ENCODE measurements at places on chromosomes 3 and 15. TPM values are rescaled to one million over a fixed set of nuclear protein-coding genes. Genes with fewer than 3 reads are reported as not detected.

DNA sequence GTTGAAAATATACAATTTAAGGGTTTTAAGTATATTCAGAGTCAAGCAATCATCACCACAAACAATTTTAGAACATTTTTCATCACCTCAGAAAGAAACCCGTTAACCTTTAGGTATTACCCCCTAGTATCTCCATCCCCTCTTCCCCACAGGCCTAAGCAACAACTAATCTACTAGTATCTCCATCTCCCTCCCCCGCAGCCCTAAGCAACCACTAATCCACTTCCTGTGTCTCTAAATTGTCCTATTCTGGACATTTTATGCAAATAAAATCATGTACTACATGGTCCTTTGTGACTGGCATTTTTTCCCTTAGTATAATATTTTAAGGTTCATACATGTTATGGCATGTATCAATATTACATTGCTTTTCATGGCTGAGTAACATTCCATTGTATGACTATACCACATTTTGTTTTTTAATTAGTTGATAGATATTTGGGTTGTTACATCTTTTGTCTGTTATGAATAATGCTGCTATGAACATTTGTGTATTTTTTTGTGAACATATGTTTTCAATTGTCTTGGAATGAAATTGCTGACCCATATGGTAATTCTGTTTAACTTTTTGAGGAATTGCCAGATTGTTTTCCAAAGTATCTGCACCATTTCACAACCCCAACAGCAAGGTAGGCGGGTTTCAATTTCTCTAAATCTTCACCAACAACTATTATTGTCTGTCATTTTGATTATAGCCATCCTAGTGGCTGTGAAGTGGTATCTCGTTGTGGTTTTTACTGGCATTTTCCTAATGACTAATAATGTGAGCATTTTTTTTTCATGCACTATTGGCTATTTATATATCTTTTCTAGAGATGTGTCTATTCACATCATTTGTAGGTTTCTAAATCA is 215.6 kb upstream of the CD96 start:
- H3K36me3 ChIP-seq = no peaks in the 10 kb centered on the region
- DNase-seq = no peak
- H3K4me1 ChIP-seq = peaks cover 7% of the 10 kb centered on the region
- no peaks in the 10 kb centered on the region for H3K27me3 ChIP-seq

Gene UCN2
- not detected for total RNA-seq

Gene PDHB
- 31.5 TPM for total RNA-seq

Gene FBXW12
- not detected for total RNA-seq

DNA sequence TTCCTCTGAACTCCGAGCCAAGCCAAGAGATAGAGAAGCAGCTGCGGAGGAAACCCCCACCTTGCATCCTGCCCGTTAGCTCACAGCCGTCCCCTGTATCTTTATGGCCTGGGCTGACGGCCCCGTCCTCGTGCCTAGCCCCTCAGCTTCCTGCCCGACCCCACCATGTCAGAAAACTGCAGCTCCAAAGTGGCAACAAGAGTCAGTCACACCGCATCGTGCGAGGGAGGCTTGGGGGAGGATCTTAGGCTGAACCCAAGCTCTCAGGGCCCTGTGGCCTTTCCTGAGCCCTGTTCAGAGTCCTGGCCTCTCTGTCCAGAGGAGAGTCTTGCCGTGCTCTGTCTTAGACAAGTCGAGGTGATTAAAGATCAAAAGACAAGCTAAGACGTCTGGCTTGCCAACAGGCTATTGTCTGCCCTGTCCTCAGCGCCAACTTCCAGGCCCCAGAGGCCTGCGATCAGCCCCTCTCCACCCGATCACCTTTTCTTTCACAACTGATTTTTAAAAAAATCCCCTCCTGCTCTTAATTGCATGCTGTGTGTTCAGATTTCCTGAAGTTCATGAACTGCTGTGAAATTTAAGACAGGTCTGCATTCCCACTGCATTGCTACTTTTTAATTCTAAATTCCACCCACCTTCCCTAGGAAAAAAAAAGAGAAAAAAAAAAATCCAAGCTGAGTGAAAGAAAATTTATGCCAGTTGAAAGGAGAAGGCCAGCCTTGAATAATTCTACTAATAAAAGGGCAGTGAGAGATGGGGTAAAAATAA is 89.7 kb upstream of the WNT5A start:
- H3K36me3 ChIP-seq = no peaks in the 10 kb centered on the region
- no peaks in the 10 kb centered on the region for H3K27me3 ChIP-seq
- H3K4me3 ChIP-seq = no peak overlapping the region
- H3K27ac ChIP-seq = no peak overlapping the region

DNA sequence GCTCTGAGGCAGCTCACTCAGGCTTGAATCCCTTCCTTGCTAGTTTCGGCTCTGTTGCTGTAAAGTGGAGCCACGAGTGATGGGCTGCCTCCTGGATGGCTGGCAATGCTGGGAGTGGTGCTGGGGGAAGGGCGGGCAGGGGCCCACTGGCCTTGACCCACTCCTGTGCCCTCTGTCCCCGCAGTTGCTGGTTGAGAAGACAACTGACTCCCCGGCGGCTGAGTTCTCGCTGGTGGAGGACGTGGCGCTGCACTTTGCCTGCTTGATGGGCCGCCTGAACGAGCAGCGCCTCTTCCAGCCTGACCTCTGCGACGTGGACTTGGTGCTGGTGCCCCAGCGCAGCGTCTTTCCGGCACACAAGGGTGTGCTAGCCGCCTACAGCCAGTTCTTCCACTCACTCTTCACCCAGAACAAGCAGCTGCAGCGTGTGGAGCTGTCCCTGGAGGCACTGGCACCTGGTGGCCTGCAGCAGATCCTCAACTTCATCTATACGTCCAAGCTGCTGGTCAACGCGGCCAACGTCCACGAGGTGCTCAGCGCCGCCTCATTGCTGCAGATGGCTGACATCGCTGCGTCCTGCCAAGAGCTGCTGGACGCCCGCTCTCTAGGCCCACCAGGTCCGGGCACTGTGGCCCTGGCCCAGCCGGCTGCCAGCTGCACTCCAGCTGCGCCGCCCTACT is 4.7 kb downstream of the ZBTB47 start:
- H3K27ac ChIP-seq = no peak overlapping the region
- no peak for DNase-seq
- H3K4me3 ChIP-seq = no peak overlapping the region
- no peaks in the 10 kb centered on the region for H3K36me3 ChIP-seq
- H3K4me1 ChIP-seq = peaks cover 20% of the 10 kb centered on the region

Gene ST3GAL6
- 0.44 TPM for total RNA-seq

DNA sequence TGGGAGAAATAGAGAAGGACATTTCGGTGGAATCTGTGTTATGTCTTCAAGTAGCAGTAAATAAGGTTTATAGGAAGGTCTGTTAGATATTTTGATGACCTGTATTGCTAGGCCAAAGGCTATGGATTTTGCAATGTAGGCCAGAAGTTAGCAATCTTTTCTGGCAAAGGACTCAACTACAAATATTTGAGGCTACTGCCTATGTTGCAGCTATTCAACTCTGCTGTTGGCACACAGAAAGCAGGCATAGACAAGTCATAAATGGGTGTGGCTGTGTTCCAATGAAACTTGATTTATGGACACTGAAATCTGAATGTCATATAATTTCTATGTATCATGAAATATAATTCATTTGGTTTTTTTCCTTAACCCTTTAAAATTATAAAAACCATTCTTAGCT is 438.7 kb upstream of the C2CD4B start:
- peaks cover 3% of the 10 kb centered on the region for H3K27me3 ChIP-seq
- H3K36me3 ChIP-seq = no peaks in the 10 kb centered on the region
- H3K4me3 ChIP-seq = no peak overlapping the region
- H3K4me1 ChIP-seq = no peaks in the 10 kb centered on the region

- no peak for DNase-seq
- H3K4me3 ChIP-seq = no peak overlapping the region
- no peaks in the 10 kb centered on the region for H3K36me3 ChIP-seq
- H3K27ac ChIP-seq = no peak overlapping the region
These were observed 317.3 kb upstream of the CFAP20DC start for GRCh38 chr3:59367150-59367549.

DNA sequence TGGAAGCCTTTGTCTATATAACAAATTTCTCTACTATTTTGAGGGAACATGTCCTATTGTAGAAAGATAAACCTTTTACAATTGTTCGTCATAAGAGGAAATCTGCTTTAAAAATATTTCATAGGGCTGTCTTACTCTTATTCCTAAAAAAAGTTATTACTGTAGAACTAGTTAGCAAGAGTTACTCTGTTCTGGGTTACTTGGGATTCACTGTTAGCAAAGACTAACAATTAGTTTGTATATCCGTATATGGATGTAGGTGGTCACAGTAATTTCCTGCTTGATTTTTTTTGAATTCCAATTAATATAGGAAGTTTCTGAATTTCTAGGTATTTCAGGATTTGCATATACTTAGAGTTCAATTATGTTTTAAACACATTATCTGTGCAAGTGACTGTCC is 413.5 kb downstream of the RBMS3 start:
- H3K27me3 ChIP-seq = no peaks in the 10 kb centered on the region
- no peaks in the 10 kb centered on the region for H3K36me3 ChIP-seq
- no peak overlapping the region for H3K27ac ChIP-seq
- DNase-seq = no peak
- no peaks in the 10 kb centered on the region for H3K4me1 ChIP-seq
- H3K4me3 ChIP-seq = no peak overlapping the region

Gene KLF15
- total RNA-seq = not detected

Gene GPR156
- 0.27 TPM for total RNA-seq

DNA sequence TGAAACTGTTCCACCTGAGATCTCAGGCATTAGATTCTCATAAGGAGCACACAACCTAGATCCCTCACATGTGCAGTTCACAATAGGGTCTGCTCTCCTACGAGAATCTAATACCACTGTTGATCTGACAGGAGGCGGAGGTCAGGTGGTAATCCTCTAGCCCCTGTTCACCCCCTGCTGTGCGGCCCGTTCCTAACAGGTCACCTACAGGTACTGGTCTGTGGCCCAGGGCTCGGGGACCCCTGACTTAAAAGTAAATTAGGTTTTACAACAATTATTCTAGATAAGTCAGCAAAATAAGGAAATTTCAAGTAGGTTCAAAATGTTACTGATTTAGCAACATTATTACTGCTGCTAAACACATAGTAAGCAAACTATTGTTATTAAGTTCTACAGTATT is 58.2 kb downstream of the CFAP20DC start:
- no peaks in the 10 kb centered on the region for H3K4me1 ChIP-seq
- no peak for DNase-seq
- no peaks in the 10 kb centered on the region for H3K27me3 ChIP-seq

DNA sequence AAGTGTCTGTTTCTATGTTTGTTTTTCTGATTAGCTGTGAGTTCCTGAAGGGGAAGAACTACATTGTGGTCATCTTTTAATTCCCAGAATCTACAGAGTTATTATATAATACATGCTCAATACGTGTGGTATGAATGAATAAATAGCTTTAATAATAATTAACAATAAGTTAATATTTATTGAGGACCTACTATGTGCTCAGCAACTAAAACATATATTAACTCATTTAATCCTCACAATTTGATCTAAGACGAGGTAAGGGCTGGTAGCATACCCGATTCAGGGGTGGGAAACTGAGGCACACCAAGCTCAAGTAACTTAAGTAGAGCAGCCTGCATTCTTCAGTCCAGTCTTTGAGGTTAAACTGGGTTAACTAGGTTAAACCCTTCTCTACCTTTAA is 553.8 kb downstream of the FOXP1 start:
- no peaks in the 10 kb centered on the region for H3K27me3 ChIP-seq
- H3K36me3 ChIP-seq = peaks cover 70% of the 10 kb centered on the region
- DNase-seq = no peak
- no peak overlapping the region for H3K4me3 ChIP-seq
- peaks cover 47% of the 10 kb centered on the region for H3K4me1 ChIP-seq

DNA sequence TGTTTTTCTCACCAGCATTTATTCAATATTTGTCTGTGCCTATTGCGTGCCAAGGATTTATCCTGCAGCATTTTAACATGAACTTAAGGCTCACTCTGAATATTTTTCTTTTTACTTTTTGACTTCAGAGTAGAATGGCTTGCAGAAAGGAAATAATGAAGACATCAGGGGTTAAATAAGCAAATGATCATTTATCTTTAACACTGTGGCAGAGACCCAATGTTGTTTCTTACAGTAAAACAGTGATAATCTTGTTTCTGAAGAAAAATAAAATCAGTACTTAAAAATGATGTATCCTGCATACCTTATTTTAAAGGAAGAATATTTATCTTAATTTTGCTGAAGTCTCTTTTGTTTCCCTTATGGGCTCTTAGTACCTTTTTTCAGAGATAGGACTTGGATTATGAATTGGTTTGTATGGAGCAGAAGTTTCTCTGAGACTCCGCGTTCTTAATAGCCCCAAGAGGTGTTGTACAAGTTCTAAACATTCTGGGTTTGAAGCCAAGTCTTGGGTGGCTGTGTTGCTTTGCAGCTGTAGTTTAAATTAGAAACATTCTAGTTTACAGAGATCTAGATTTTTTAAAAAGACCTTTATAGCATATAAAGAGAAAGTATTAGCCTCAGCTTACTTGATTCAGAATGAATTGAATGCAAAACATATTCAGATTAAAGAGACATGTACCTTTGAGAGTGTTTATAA is 40.5 kb downstream of the COL6A6 start:
- H3K4me3 ChIP-seq = no peak overlapping the region
- no peaks in the 10 kb centered on the region for H3K36me3 ChIP-seq
- no peaks in the 10 kb centered on the region for H3K4me1 ChIP-seq
- H3K27me3 ChIP-seq = peaks cover 11% of the 10 kb centered on the region
- no peak overlapping the region for H3K27ac ChIP-seq
- no peak for DNase-seq

DNA sequence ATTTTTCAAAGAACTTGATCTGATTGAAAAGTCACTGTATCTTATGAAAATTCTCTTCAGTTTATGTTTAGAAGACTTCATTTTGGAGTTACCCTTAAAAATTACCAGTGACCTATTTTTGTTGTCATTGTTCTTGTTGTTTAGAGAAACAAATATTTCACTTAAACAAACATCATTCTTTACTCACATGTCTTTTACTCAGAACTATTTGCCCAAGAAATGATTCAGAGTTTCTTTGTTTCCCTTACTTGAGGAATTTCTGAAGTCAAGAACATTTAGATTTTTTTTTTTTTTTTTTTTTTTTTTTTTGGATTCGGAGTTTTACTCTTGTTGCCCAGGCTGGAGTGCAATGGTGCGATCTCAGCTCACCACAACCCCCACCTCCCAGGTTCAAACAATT is 259.6 kb upstream of the UBE2E1 start:
- DNase-seq = no peak
- no peaks in the 10 kb centered on the region for H3K4me1 ChIP-seq
- no peak overlapping the region for H3K4me3 ChIP-seq
- H3K36me3 ChIP-seq = no peaks in the 10 kb centered on the region

DNA sequence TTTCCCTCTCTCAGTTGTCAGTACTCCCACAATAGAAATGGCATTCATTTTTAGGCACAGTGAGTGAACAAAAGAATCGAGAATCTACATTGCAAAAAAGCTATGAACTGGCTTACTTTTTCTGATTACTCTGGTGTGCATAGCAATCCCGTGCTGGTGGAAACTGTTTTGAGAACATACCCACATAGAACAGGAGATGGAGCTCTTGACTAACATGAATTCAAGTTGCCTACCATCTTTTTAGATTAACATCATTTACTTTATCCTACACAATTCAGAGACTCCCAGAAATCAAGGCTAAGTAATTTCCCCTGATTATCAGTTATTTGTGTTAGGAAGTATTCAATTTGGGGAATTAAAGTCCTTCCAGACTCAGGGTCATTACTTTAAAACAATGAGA is 326.6 kb downstream of the ARPP21 start:
- H3K36me3 ChIP-seq = no peaks in the 10 kb centered on the region
- no peak overlapping the region for H3K4me3 ChIP-seq

Data from CD4-positive, alpha-beta T cell (primary cell).